ENCODE measurements at places on chromosomes 1 and 21. TPM values are rescaled to one million over a fixed set of nuclear protein-coding genes. Genes with fewer than 3 reads are reported as not detected.

PRDM16 gene
- 1.6 TPM for total RNA-seq

PTPRU gene
- 20.1 TPM for total RNA-seq

OR10J1 gene
- total RNA-seq, result not detected

SIK1 gene
- total RNA-seq, result 0.39 TPM

UAP1 gene
- 141 TPM for total RNA-seq

MTARC1 gene
- total RNA-seq, result 0.37 TPM

SLC6A9 gene
- 1.2 TPM for total RNA-seq

NT5C1A gene
- not detected for total RNA-seq

OR2T10 gene
- total RNA-seq, result not detected

FMOD gene
- 0.59 TPM for total RNA-seq

RNF223 gene
- not detected for total RNA-seq

PCNX2 gene
- 42.6 TPM for total RNA-seq

ETV3L gene
- total RNA-seq, result not detected

MPZ gene
- 1.8 TPM for total RNA-seq

SNX7 gene
- total RNA-seq, result 38.5 TPM

Measured in subcutaneous preadipocyte (primary cell).